ENCODE measurements at places on chromosomes 4 and X.

DNA sequence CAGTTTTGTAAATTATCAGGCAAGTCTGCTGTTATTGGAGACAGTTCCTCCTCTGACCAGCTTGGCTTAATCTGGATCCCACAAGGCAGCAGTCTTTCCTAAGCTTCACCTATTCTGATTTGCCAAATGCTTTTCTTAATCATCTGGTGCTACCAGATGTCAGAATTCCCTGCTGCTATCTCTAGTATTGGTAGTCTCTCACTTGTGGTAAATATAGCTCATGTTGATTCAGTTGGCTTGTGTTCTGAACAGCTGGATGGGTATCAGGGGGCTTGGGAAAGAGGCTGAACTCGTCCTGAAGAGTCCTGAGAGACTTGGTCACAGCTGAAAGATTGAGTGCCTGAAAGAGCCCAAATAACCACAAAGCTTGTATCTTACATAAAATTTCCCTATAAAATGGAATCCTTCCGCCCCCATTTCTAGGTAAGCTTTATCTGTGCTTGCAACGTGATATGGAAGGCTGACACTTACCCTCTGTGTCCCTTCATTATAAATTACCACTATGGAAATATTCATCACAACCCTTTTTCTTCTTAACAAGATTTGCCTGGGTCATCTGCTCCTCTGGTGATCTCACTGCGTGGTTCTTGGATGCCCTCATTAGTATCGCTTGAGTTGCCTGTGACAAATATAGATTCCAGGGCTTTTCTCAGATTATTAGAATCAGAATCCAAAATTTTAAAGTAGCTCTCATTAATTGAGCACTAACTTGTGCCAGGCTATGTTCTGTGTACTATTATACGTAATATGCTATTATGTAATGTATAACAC is 104.1 kb upstream of the GPRIN3 start:
- no peak for DNase-seq

DNA sequence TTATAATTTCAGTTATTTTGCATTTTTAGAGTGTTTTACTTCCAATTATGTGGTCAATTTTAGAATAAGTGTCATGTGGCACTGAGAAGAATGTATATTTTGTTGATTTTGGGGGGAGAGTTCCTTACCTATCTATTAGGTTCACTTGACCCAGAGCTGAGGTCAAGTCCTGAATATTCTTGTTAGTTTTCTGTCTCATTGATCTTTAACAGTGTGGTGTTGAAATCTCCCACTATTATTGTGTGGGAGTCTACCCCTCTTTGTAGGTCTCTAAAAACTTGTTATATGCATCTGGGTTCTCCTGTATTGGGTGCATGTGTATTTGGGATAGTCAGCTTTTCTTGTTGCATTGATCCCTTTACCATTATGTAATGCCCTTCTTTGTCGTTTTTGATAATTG is 127.0 kb upstream of the ZDHHC15 start:
- no peak for DNase-seq

DNA sequence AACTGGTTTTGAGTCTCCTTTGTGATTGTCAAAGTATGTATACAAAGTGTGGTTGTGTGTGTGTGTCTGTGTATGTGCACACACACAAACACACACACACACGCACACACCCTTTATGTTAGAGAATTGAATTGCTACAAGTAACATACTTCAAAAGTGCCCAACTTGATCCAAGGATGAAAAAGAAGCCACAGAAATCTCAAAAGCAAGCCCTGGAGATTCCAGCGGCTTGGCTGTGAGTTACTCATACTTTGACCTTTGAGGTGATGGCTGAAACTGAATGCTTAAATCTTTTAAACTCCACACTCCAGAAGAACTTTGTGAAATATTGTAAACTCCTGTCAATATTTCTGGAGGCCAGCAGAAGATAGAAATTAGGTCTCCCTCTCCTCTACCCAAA is 168.4 kb upstream of the NRK start:
- no peak for DNase-seq

- DNase-seq: no peak
These were observed 17.6 kb upstream of the BOD1L1 start for GRCh38 chr4:13645075-13645474.
